Activated CD8-positive, alpha-beta memory T cell treated with anti-CD3 and anti-CD28 coated beads for 4 hours (primary cell): ENCODE measurements at places on chromosomes 4 and X.

DNA sequence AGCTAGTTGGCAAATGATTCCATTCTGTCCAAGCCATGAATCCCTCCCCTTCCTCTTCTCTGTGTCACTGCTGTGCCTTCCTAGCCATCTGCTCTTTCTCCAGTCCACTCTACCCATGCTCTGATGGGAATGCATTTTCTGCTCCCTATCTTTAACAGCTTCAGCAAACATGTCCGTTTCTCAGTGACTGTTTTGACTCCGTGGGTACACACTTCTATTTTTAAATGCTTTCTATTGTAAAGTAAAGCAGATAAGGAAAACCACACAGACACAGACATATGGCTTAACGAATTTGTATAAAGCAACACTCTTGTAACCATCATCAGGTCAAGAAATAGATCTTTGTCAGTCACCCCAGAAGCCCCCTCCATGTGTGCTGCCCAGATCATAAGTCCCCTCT is 72.4 kb upstream of the KLHL13 start:
- DNase-seq: no peak

- no peak for DNase-seq
Measured at GRCh38 chr4:18321956-18322530, 300.5 kb upstream of the LCORL start.

GRCh38 chrX:78124307-78124706 is 15.1 kb downstream of the TAF9B start:
- no peak for DNase-seq

GRCh38 chr4:122966201-122966600 is 43.8 kb upstream of the NUDT6 start:
- DNase-seq: no peak
